ENCODE measurements at places on chromosomes 4 and X. TPM values are rescaled to one million over a fixed set of nuclear protein-coding genes. Genes with fewer than 3 reads are reported as not detected.

The NPY2R gene
- not detected for total RNA-seq

The PAGE1 gene
- total RNA-seq, result not detected

The ARSJ gene
- total RNA-seq, result 0.17 TPM

The ERAS gene
- not detected for total RNA-seq

The ADH6 gene
- total RNA-seq, result not detected

The UGT2B15 gene
- not detected for total RNA-seq

The GAB3 gene
- 9.6 TPM for total RNA-seq

The TCP11X2 gene
- 3.7 TPM for total RNA-seq

The VGLL1 gene
- total RNA-seq, result not detected

The PRR32 gene
- total RNA-seq, result not detected

The PPP1R2C gene
- total RNA-seq, result not detected

The ODAPH gene
- not detected for total RNA-seq

The LANCL3 gene
- total RNA-seq, result 1.1 TPM

The KCTD8 gene
- total RNA-seq, result 23.2 TPM

The VCX2 gene
- total RNA-seq, result not detected

The KCNIP4 gene
- total RNA-seq, result 30.4 TPM

The BST1 gene
- not detected for total RNA-seq

The IL1RAPL1 gene
- total RNA-seq, result 0.66 TPM

The MAGEB1 gene
- total RNA-seq, result not detected

The AMBN gene
- not detected for total RNA-seq

The EIF2S3 gene
- total RNA-seq, result 134 TPM

The FAM114A1 gene
- 1.0 TPM for total RNA-seq

The GLOD5 gene
- total RNA-seq, result not detected

The ATP1B4 gene
- not detected for total RNA-seq

The MAGEA4 gene
- not detected for total RNA-seq

The IL2RG gene
- total RNA-seq, result not detected

The ADH1B gene
- total RNA-seq, result not detected

The RTL5 gene
- 18.2 TPM for total RNA-seq

The PHOX2B gene
- total RNA-seq, result 101 TPM

The MFAP3L gene
- total RNA-seq, result 8.4 TPM

The XAGE1B gene
- not detected for total RNA-seq

The GLRA2 gene
- total RNA-seq, result 1.9 TPM

The CC2D2A gene
- total RNA-seq, result 13.3 TPM

The PPEF2 gene
- total RNA-seq, result not detected

The GRIA3 gene
- total RNA-seq, result 9.7 TPM

The SOD3 gene
- not detected for total RNA-seq

The SPIN2A gene
- total RNA-seq, result 1.5 TPM

The HSFX4 gene
- not detected for total RNA-seq

The HS6ST2 gene
- 2.9 TPM for total RNA-seq

The SEL1L3 gene
- 23.7 TPM for total RNA-seq

The GCNA gene
- 2.5 TPM for total RNA-seq

The RBMXL3 gene
- not detected for total RNA-seq

The NUDT10 gene
- total RNA-seq, result 19.3 TPM

The TLR3 gene
- not detected for total RNA-seq

The ASB12 gene
- total RNA-seq, result 0.32 TPM

The TMPRSS11B gene
- not detected for total RNA-seq

The ARMCX2 gene
- 50.1 TPM for total RNA-seq

The RS1 gene
- not detected for total RNA-seq
